ENCODE measurements at places on chromosomes 3 and 15.

DNA sequence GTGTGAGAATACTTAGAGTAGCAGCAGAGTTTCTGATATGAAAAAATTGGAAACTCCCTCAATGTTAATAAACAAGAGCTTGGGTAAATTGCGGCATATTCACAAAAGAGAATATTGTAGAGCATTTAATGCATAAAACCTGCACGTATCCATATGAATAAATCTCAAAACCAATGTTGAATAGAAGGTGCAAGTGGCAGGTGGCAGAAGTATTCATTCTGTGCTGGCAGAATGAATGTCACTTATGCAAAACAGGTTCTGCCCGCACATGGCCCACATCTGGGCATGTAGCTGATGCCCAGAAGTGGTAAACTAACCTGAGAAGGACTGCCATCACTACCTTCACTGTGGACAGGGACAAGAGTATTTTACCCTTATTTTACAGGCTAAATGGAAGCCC lies 14.1 kb upstream of the PRSS50 start:
- no peak for DNase-seq

DNA sequence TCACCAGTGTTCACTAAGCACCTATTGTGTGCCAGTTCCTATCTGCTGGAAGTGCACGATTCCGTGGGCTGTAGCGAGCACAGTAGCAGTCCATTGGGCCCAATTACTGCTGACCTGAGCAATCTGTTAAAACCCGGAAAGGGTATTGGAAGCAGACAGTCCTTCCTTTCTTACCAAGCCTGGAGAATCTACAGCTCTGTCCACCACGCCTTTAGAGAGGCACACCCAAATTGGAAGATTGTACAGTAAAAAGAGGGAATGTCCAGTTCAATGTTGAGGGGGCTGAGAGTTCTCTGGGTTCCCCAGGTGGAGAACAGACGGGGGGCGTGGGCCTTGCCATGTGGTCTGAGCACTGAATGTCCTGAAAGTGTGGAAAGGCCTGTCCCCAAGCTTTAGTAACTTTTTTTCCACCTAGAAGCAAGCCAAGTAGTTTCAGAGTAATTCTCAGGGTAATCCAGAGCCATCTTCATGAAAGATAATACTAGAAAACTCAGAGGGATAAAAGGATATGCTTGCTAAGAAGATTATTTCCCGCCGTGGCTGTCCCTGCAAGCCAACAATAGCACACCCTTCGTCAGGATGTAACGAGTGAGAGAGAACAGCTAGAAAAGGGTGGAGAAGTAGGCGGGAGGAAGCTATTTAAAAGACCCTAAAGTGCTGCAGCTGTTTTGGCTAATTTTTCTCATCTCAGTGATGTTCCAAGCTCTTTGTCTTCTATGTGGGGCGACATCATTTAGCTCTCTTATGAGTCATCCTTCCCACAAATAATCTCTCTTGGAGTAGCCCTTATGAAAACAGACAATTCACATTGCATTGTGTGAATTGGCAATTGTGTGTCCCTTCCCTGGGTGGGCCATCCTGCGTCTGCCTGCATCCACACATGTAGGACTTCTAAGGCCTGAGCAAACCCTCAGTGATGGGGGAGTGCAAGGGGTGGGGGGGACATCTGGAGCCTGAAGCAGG lies 181.0 kb downstream of the ATG7 start:
- peak; percentile 48 for DNase-seq

DNA sequence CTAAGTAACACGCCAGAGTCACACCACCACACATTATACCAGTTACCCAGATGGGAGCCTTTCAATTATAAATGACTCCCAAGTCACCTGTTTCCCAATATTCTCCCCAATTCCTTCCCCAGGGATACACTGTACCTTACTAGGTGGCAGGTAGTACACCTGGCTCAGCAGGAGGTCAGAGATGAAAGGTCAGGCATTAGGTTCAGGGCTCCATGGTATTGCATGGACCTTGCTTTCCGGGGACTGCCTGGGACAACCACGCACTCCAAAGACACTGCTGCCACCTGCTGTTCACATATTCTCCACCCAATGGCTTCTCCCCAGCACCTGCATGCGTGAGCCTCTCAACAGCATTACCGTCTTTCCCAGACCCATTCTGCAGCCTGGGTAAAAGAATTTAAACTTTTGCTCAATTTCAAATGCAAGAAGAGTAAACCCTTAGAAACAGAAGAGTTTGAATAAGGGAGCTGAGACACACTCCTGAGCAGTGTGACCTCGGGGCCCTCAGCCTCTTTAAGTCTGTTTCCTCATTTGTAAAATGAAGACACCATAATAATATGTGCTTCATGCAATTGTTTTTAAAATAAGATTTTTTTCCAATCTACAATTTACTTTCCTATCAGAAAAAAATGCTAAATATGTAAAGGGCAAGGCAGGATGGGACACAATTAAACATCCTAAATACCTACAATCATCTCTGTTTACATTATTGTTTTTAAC lies 28.0 kb upstream of the LACTB start:
- DNase-seq, result no peak

DNA sequence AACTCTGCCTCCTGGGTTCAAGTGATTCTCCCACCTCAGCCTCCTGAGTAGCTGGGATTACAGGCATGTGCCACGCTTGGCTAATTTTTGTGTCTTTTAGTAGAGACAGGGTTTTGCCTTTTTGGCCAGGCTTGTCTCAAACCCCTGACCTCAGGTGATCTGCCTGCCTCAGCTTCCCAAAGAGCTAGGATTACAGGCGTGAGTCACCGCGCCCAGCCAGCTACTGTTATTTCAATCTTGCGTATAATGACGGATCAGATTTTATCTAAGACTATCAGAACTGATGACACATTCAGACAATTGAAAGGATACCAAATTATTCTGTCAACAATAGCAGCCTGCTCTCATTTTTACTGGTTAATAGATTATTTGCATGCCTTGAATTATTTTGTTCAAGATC lies 612.2 kb downstream of the ZIC1 start:
- no peak for DNase-seq

- DNase-seq, result no peak
Observed at GRCh38 chr3:42014921-42015533, 53.1 kb upstream of the ULK4 start.

DNA sequence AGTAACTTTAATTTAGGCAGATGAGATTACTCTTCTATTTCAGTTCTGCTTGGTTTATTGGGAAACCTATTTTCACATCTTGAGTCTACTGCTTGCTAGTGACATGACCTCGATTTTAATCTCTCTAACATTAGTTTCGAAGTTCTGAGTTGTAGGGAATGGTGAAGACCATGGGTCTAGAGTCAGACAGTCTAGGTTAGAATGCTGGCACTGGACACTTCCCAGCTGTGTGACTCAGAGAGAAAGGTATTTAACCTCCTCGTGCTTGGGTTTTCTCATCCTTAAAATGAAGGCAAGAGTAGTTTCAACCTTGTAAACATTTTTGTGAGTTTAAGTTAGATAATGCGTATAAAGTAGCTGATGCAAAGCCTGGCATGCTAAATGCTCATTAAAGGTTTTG lies 422.1 kb downstream of the GRM7 start:
- DNase-seq, result peak; percentile 6

- no peak for DNase-seq
Observed at GRCh38 chr3:66106788-66107187, 68.1 kb upstream of the MAGI1 start.

DNA sequence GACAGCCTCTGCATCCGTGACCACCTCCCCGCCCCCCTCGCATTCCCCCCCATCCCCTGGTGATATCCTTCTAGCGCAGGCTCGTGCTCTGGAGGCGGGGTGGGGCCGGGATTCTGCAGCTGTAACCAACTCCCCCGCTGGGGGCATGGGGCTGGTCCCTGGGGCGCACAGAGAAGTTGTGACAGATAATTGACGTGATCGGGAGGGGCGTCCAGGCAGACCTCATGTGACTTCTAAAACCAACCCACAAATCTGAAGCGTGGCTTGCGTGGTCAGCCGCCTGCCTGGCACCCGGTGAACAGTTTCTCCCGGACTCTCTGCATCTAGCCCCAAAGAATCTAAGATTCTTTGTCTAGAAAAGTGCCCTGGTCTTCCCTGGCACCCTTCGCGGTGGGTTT lies 100.6 kb upstream of the IGF1R start:
- DNase-seq, result no peak

GRCh38 chr3:34920806-34921205 lies 718.5 kb upstream of the ARPP21 start:
- DNase-seq, result no peak

Data from non-pigmented ciliary epithelial cell (primary cell).